ENCODE measurements at places on chromosomes 16 and 17.

- no peak for DNase-seq
Measured at GRCh38 chr16:80583466-80583865, 42.7 kb downstream of the DYNLRB2 start.

DNA sequence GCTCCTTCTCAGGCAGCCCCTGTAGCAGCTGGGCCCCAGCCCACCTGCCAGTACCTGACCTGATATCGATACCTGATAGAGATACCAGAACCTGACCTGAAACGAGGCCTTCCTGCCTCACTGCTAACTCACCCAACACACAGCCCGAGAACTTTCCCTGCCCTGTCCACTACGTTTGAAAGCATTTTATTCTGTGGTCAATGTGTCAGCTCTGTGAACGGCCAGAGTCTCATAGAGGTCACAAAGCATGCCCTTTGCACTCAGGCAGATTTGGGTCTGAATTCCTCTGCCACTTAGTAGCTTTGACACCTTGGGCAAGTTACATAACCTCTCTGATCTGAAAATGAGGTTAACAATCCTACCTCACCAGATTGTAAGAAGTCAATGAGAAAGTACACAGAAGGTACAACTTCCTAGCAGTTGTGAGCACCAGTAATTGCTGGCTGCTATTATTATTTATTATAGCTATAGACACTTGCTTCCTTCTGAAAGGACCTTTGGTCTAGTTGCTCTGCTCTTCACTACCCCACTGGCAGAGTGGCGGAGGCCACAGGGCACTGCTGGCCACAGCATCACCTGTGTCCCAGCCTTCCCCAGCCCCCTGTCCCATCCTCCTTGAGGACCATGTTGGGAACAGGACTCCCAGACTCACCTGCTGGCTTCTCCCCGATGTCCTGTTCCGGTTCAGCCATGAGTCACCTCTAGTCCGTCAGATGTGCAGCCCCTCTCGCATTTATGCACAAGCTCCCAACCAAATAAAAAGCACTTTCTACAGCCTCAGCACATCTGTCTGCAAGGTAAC is 895 bp downstream of the ANKRD40CL start:
- no peak for DNase-seq

- DNase-seq, result no peak
Measured at GRCh38 chr16:30353438-30354129, 1.5 kb downstream of the CD2BP2 start.

DNA sequence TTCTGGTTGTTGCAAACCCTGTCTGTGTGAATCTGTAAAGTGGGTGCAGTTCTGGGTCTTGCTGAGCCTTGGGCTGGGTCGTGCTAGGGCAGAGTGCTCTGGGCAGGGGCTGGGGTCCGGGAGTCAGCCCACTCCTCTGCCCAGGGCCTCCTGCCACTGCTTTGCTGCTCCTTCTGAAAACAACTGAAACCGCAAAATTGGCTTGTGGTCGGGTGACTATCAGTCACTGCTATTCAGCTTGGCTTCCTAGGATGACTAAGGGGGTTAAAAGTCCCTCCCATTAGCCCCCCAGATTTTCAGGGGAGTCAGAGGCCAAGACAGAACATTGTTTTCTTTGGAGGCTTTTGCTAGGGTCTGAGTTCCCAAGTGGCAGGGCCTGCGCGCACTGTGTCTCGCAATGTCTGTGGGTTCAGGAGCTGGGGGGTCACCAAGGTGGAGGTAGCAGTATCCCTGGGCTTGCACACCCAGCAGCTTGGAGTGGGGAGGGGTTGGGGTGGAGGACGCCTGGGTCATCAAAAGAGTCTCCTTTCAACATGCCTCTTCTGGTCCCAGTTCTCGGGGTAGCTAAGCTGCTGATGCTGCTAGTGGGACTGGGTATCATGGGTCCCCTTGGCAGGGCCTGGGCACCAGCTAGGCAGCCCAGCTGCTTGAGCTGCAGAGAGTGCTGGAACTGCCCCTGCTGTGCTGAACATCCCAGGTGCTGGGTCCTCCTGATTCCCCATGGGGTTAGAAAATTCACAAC is 13.5 kb upstream of the TBX21 start:
- no peak for DNase-seq

GRCh38 chr17:8133941-8134340 is 10.0 kb upstream of the HES7 start:
- DNase-seq, result no peak

DNA sequence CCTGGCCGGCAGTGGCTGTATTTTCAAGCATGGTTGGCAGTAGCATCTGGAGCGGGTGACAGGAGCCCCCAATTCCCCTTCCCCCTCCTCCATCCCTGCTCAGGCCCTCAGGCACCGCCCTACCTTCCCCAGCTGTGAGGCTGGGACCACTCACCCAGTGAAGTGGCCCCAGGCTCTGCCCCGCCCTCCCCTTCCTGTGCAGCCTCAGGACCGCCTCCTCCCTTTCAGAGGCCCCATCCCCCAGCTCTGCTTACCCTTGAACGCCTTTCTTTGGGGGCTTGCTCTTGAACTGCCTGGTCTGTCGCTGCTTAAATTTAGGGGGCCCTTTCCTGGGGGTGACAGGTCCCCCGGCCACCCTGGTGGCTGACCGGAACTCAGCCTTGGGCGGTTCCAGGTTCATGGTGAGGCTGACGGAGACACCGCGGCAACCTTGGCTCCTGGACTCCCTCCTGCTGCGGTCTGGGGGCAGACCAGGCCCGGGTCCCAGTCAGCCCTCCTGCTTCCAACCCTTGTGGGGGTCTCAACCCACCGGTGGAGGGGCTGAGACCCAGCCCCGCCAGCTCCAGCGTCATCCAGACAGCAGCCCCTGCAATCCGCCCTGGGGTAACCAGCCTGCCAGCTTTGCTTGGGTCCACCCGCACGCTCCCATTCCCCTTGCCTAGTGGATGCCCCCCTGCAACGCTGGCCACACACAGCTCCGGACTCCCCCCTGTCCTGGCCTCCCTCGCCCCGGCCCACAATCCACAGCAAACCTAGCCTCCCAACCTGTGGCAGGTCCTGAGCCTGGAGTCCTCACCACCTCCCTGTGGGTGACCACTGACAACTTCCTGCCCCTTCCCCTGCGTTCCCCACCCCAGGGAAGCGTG is 3.2 kb downstream of the PDE6G start:
- DNase-seq, result no peak

DNA sequence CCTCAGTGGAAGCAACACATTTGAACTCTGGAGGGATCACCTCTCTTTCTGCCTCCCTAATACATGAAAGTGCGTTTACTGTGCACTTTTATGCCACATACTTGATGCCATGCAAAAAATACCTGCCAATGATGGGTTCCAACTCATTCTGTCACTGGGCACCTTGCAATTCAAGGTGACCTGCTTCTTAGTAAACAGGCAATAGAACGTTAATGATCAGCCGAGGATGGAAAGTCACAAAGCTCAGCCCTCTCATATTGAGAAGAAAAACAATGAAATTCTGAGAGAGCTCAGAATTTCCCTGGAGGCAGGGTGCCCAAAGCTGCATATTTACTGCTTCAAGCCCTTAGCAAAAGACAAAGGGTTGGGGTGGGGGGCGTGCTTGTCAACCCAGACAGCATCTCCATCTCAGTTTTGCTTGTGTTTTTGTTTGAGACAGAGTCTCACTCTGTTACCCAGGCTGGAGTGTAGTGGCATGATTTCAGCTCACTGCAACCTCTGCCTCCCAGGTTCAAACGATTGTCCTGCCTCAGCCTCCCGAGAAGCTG is 23.2 kb downstream of the LITAF start:
- no peak for DNase-seq

DNA sequence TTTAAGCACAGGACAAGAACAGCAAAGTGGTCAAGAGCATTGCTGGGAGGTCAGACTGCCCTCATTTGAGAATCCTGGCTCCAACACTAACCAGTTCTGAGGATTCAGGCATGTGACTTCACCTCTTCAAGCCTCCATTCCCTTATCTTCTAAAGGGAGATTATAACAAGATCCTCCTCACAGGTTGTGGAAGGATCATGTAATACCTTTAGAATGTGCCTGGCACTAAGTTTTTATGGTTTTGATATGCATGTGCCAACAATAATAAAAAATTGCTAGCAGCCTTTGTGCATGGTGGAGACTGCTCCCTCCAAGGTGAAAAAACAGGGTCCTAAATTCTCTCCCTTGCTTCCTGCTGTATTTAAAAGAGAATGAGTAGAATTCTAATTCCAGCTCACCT is 36.0 kb upstream of the ADAMTS18 start:
- no peak for DNase-seq

GRCh38 chr17:42775534-42776098 is 2.4 kb downstream of the VPS25 start:
- DNase-seq, result no peak

GRCh38 chr16:19657831-19658230 is 60.2 kb downstream of the KNOP1 start:
- no peak for DNase-seq

DNA sequence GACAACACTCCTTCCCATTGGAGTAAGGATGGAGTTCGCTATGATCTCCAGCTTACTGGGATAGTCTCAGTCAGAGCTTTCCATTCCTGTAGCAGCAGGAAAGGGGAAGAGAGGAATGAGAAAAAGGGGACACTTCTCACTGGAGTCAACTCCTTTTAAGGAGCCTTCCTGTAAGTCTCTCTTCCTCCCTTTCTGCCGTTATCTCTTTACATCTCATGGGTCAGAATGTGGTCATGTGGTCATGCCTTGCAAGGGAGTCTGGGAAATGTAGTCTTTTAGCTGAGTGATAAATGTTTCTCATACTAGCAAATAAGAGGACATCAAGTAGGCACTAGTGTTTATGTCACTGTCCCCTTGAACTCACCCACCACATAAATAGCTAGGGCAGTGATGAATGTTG is 227.3 kb downstream of the HAPSTR1 start:
- DNase-seq, result no peak

DNA sequence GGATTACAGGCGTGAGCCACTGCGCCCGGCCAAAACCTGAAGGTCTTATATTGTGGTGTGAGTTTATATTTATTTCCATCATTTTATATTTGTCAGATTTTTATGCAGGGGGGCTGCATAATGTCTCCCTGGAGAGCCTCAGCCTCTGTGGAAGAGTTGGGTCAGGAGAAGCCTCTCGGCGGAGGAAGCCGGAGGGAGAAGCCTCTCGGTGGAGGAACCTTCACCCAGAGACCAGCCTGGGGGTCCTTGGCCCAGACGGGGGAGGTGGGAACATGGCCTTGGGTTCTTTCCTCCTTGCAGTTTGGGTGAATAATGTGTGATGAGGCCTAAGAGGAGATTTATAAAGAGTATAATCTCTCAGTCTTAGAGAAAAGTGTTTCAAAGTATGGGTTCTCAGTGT is 22.4 kb upstream of the ZNF750 start:
- no peak for DNase-seq

Measured in SHP77 treated with DMSO at 0.1 percent for 48 hours (cell line).